Lung (tissue), 17 donors: ENCODE measurements at places on chromosomes 1 and 21. TPM values are rescaled to one million over a fixed set of nuclear protein-coding genes. Genes with fewer than 3 reads are reported as not detected.

DNA sequence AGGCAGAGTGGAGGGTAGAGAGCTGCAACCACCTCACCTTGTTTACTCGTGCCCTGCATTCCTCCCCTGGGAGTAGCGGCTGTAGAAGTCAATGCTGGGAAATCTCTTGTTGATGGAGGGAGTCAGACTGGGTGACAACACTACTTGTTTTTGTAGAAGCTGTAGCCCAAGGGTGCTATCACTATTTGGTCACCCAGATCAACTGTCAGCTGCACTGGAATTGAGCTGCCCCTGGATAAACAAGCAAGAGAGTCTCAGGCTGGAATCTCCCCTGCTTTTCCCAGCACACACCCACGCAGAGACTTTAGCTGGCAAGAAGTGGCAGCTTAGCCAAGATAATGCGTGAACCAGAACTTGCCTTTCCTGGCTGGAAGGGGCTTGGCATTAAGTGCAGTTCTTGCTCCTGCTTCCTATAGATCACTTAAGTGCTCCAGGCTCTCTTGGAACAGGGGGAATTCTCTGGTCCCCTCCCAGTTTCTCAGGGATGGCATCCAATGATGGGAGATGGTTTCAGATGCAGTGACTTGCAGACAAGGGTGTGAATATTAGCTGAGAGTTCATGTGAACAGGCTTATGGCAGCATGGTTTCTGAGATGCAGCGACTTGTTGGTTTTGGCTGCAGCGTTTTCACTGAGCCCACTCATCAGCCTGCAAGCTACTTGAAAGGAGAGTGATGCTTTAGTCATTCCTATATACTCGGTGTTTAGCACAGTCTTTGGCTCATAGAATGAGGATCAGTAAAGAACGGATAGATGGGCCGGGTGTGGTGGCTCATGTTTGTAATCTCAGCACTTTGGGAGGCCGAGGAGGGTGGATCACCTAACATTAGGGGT, 16.8 kb downstream of the ATP2B4 start:
- H3K27ac ChIP-seq, result peak overlapping the region; percentile 48
- H3K27me3 ChIP-seq, result no peaks in the 10 kb centered on the region
- peaks cover under 1% of the 10 kb centered on the region for H3K36me3 ChIP-seq
- no peak for DNase-seq
- H3K4me3 ChIP-seq, result no peak overlapping the region

GRCh38 chr1:226134170-226135058, 52.1 kb downstream of the ACBD3 start:
- DNase-seq, result no peak
- no peak overlapping the region for H3K4me3 ChIP-seq
- no peaks in the 10 kb centered on the region for H3K36me3 ChIP-seq
- no peak overlapping the region for H3K27ac ChIP-seq

- H3K27ac ChIP-seq, result peak within 1 kb of the TSS; percentile 88
- no peaks in the 10 kb centered on the region for H3K36me3 ChIP-seq
- peak; percentile 97 for DNase-seq
Measured at GRCh38 chr1:52552505-52553361, at the start of gene TUT4. TUT4 (minus strand) TSS chr1:52553092; CDS start chr1:52526280, 26,812 bp downstream.

GRCh38 chr1:190847166-190847565, 369.5 kb upstream of the BRINP3 start:
- no peak for DNase-seq
- no peaks in the 10 kb centered on the region for H3K4me1 ChIP-seq

Gene GJA8
- total RNA-seq, result not detected

Gene AIRE
- 0.37 TPM for total RNA-seq

Gene BNIPL
- 2.8 TPM for total RNA-seq

DNA sequence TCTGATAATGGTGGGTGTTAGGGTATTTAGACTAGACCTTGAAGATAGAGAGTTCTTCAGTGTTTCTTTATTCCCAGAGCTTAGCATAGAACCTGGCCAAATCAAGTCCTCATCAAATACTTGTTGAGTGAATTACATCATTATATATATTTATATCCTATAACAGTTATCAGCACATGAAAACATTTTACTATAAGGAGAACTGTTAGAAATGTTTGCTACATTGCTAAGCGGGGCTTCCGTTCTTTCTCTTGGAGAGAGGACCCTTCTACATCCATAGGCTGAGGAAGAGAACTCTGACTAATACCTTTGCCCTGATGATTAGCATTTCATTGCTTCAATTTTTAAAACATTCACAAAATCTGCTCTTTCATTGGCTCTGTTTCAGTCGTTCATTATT, 66.5 kb upstream of the NBL1 start:
- no peak for DNase-seq
- no peaks in the 10 kb centered on the region for H3K36me3 ChIP-seq
- H3K27ac ChIP-seq, result no peak overlapping the region
- H3K4me1 ChIP-seq, result no peaks in the 10 kb centered on the region
- no peaks in the 10 kb centered on the region for H3K27me3 ChIP-seq

- no peaks in the 10 kb centered on the region for H3K27me3 ChIP-seq
- no peak overlapping the region for H3K4me3 ChIP-seq
- H3K36me3 ChIP-seq, result peaks cover 36% of the 10 kb centered on the region
- H3K27ac ChIP-seq, result no peak overlapping the region
Measured at GRCh38 chr1:147652306-147652705, 18.0 kb downstream of the ACP6 start.

DNA sequence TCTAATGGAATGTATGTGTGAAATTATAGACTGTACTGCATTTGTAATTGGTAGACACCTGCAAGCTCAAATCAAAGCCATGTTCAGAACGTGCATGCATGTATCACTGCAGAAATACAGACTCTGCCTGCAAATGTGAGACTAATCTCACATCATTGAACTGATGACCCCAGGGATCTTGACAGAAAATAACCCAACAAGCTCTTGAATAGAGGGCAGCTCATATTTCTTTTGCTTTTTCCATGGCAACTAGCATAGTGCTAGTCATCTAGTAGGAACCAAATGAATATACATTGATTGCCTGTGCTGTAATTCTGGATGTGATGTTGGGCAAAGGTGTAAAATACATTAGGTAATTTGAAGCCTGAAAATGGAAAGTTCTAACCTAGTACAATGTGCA, 62.4 kb downstream of the PTPRC start:
- no peak for DNase-seq
- H3K27me3 ChIP-seq, result no peaks in the 10 kb centered on the region
- no peak overlapping the region for H3K27ac ChIP-seq
- no peaks in the 10 kb centered on the region for H3K36me3 ChIP-seq
- H3K4me1 ChIP-seq, result peaks cover 13% of the 10 kb centered on the region

- peak overlapping the region; percentile 83 for H3K27ac ChIP-seq
- H3K4me3 ChIP-seq, result no peak overlapping the region
- peaks cover 3% of the 10 kb centered on the region for H3K4me1 ChIP-seq
- DNase-seq, result peak; percentile 77
Measured at GRCh38 chr1:207941665-207942064, 30.7 kb upstream of the CD34 start.

DNA sequence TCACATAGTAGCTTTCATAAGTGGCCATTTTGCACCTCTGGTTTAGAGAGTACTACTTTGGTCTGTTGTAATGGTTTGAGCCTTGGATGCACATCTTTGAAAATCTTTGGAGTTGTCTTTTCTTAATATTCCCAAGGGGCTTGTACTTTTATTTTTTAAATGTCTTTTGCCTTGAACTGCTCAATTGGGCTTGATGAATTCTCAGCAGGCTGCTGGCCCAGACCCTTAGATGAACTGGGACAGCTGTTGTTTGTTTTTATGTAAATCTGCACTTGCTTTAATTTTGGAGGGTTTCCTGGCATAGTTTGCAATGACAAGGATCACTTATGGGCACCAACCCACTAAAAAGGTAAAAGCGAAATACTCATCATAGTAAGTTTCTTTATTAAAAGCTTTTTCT, 24.9 kb downstream of the NGF start:
- H3K27me3 ChIP-seq, result no peaks in the 10 kb centered on the region
- no peaks in the 10 kb centered on the region for H3K36me3 ChIP-seq
- H3K4me1 ChIP-seq, result peaks cover 4% of the 10 kb centered on the region
- DNase-seq, result no peak
- no peak overlapping the region for H3K27ac ChIP-seq
- no peak overlapping the region for H3K4me3 ChIP-seq

GRCh38 chr1:2095981-2096736, 45.9 kb downstream of the PRKCZ start:
- no peaks in the 10 kb centered on the region for H3K36me3 ChIP-seq
- H3K27me3 ChIP-seq, result no peaks in the 10 kb centered on the region
- peak overlapping the region; percentile 37 for H3K27ac ChIP-seq
- no peak overlapping the region for H3K4me3 ChIP-seq
- peaks cover 2% of the 10 kb centered on the region for H3K4me1 ChIP-seq

DNA sequence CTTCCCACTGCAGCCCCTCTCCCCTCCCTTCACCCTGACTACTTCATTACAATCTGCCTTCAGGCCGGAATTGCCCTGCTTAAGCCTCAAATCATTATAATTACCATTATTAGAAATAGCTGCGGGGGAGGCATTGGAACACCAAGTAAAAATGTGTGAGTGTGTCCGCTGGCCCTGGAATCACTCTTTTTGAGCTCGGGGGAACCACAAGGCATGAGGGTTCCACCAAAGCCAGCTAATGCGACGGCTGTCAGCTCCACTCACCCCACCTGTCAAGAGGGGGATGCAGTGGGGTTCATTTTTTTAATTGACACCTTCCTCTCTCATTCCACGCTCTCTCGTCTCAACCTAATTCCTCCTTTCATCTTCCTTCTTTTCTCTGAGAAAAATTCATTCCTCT, 177.2 kb downstream of the PBX1 start:
- H3K27me3 ChIP-seq, result no peaks in the 10 kb centered on the region
- no peak for DNase-seq
- no peak overlapping the region for H3K27ac ChIP-seq
- peaks cover 2% of the 10 kb centered on the region for H3K4me1 ChIP-seq
- no peak overlapping the region for H3K4me3 ChIP-seq
- no peaks in the 10 kb centered on the region for H3K36me3 ChIP-seq

Gene CACNA1S
- not detected for total RNA-seq

DNA sequence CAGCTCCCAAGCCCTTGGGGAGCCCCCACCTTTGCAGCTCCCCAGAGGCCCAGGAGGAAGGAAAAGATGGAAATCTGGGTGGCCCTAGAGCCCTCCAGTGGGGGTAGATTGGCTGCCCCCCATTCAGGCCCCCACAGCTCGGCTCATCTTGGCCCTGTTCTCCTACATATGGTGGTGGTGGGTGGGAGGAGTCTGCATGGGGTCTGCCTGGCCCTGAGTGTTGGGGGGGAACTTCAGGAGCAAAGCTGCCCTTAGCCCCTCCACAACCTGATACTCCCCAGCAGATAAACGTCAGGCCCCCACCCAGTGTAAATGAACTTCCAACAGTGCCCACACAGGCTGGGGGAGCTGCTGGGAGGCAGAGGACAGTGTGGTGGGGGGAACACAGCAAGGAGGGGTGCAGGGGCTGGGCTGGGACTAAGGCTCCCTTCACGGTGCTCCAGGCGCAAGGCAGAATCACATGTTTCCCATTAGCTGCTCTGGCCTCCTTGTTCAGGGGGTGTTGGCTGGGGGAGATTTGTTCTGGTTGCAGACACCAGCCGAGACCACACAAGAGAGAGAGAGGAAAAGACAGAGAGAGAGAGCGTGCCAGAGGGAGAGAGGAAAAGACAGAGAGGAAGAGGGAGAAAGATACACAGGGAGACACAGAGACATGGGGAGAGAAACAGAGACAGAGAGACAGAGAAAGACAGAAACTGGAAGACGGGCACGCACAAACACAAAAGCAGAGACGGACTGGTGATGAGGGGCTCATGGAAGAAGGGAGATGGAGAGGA, 42.6 kb downstream of the AHDC1 start:
- H3K4me1 ChIP-seq, result peaks cover 33% of the 10 kb centered on the region
- no peaks in the 10 kb centered on the region for H3K27me3 ChIP-seq
- DNase-seq, result peak; percentile 68
- no peak overlapping the region for H3K4me3 ChIP-seq
- no peaks in the 10 kb centered on the region for H3K36me3 ChIP-seq
- H3K27ac ChIP-seq, result peak overlapping the region; percentile 80
